NCI-H226 (cell line): ENCODE measurements at places on chromosomes 5 and 9.
A peak's percentile ranks its signal among the peaks of the same experiment; 100 is the strongest.

DNA sequence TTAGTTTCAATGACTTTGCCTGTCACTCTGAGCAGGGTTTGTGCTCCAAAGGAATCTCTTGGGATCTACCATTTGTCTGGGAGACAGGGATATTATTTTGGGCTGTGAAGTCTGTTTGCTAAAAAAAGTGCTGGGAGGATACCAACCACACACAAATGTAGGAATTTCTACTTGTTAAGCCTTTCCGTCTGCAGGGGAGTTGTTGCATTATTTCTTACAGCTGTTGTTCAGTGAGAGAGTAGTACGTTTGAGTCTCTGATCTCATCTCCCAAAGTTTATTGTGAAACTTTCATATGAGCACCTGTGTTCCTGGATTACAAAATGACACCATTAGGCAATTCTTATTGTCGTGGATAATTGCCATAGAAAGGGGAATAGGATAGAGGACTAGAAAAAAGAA, 78.3 kb upstream of the SEMA6A start:
- DNase-seq, result no peak

- no peak for DNase-seq
Observed at GRCh38 chr5:14607104-14607503, 25.5 kb downstream of the OTULINL start.

DNA sequence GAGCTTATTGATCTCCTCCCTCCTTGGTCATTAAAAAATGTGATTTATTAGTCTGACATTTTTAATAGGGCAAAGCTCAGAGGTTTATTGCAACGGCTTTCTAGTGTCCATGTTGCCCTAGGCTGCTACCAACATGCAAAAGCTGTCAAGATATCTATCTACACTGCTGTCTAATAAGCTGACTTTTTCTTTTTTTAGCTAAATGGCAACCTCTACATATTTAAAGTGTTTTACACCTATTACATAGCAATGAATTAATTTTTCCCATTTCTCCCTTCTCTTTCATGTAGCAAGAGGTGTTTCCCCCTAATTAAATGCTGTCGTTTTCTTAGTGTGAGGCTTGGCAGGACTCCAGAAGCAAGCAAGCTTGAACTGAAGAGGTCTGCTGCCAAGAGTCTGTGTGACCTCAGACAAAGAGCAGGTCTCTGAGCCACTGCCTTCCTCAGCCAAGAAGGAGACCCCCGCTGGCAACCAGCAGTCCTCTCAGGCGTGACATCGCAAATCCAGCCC, 79.4 kb downstream of the GAS1 start:
- DNase-seq, result no peak

- no peak for DNase-seq
Observed at GRCh38 chr5:135364421-135365262, 34.4 kb downstream of the MACROH2A1 start.

- DNase-seq, result no peak
Observed at GRCh38 chr9:126363847-126364671, 37.4 kb downstream of the MVB12B start.

GRCh38 chr9:17962747-17963146, 383.9 kb downstream of the SH3GL2 start:
- DNase-seq, result no peak

GRCh38 chr5:66875315-66875714, 279.1 kb downstream of the MAST4 start:
- DNase-seq, result no peak

GRCh38 chr5:73103870-73104299, 16.5 kb upstream of the TMEM171 start:
- DNase-seq, result no peak

- no peak for DNase-seq
Observed at GRCh38 chr5:75365740-75366139, 28.7 kb downstream of the HMGCR start.

DNA sequence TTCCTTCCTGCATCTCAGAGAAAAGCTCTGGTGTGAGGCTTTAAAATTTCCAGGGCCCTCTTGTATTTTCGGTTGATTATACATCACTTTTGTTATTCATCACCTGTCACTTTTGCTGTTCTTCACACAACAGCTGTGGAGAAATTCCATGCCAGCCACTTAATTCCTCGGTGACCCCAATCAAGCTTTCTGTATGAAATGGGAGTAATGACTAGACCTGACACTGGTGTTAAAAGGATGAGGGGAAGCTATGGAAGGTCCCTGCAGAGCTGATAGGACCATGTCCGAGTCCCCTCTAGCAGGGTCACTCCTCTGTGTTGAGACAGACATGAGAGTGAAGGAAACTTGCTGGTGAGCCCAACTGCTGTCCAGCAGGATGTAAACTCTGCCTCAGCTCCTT, 59.7 kb downstream of the GPR21 start:
- DNase-seq, result no peak

- no peak for DNase-seq
Observed at GRCh38 chr5:60020457-60020856, 126.9 kb upstream of the PDE4D start.

GRCh38 chr9:92706218-92706940, 36.4 kb upstream of the IPPK start:
- no peak for DNase-seq

- no peak for DNase-seq
Observed at GRCh38 chr5:8634219-8634618, 765.3 kb downstream of the MTRR start.

DNA sequence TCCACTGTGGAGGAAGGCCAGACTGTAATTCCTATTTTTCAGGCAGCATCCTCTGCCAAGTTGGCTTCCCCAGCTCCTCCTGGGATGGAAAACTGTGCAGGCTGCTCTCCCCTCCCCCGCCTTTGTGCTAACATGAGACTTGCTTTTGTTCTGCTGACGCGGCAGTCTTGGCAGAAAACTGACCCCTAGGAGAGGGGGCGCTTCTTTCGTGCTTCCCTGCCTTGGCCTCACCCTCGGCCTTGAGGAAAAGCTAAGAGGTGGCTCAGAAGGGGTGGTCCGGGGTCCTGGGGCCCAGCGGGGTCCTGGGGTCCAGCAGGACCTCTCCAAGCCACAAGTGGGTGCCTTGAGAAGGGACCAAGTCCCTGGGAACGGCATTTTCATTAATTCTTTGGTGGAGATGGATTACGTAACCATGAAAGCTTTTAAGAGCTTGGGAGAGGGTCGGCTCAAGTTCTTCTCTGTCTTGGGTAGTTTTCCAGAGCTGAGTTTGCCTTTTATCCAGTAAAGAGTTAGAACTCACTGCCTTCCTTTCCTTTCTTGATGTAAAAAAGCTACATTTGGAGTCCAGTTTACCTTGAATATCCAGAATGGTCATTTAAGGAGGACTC, 51.0 kb downstream of the SH3PXD2B start:
- DNase-seq, result no peak

DNA sequence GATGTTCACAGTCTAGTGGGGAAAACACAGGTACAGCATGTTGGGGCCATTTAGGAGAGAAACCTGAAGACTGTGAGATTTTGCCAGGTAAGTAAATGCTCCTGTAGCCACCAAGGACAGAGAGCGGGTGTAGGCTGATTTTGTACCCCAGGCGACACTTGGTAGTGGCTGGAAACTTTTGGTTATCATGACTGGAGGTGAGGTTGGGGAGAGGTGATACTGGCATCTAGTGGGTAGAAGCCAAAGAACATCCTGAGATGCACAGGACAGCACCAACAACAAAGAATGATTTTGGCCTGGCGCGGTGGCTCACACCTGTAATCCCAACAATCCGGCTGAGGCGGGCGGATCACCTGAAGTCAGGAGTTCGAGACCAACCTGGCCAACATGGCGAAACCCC, 38.8 kb upstream of the PWWP2A start:
- DNase-seq, result no peak

DNA sequence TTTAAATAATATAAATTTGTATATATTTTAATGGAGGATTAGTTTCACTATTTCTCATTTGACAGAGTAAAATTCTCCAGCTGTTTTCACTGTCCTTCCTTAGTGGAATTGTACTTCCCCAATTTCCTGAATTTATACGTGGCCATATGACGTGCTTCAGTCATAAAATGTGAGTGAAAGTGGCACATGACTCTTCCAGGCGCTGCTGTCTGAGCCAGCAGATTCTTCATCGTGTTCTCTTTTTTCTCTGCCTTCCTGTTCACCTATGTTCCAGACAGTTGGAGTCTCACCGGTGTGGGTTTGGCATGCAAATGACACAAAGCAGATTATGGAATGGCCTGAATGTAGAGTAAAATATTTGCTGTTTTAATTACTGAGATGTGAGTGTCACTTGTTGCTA, 684.1 kb downstream of the SEMA5A start:
- DNase-seq, result no peak

GRCh38 chr9:13862654-13863053, 451.3 kb downstream of the NFIB start:
- no peak for DNase-seq

GRCh38 chr9:108441726-108442125, 414.1 kb downstream of the ACTL7B start:
- no peak for DNase-seq

DNA sequence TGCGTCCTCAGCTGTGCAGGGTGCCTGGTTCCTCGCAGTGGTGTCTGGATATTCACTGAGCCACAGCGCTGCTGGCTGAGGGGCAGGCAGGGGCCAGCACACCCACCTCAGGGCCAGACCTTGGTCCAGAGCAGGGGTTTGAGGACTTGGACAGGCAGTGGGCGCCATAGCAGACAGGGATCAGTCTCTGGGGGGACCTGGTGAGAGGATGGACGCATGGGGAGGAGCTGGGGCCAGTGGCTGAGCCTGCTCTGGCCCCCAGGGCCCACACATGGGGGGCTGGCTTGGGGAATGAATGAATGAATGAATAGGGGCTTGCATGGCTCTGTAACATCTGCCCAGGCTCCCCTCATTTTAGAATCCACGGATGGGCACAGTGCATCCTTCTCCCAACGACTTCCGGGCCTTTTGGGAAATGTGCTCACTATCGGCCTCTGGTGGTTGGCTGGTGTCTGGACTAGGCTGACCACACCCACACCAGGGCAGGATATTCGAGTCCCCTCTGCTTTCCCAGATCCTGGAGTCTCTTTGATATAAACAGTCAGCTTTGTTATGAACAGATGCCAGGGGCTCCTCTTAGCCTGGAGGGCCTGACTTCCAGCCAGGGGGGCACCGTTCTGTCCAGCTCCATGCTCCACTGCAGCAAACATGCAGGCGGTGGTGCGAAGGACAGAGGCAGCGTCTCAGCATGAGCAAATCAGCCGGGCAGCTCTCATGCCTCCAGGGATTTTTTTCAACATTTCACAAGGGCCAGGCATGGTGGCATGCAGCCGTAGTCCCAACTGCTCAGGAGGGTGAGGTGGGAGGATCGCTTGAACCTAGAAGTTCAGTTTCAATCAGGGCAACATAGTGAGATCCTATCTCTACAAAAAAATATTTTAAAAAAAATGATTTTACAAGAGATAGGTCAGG, 62.6 kb downstream of the NEK6 start:
- peak; percentile 62 for DNase-seq

GRCh38 chr9:37390759-37391158, 31.7 kb upstream of the GRHPR start:
- DNase-seq, result no peak

GRCh38 chr5:167759057-167759821, 532.2 kb upstream of the WWC1 start:
- DNase-seq, result peak; percentile 100

- no peak for DNase-seq
Observed at GRCh38 chr5:80704221-80704620, 49.4 kb upstream of the DHFR start.

GRCh38 chr5:154309805-154310204, 119.3 kb downstream of the GALNT10 start:
- DNase-seq, result peak; percentile 82

DNA sequence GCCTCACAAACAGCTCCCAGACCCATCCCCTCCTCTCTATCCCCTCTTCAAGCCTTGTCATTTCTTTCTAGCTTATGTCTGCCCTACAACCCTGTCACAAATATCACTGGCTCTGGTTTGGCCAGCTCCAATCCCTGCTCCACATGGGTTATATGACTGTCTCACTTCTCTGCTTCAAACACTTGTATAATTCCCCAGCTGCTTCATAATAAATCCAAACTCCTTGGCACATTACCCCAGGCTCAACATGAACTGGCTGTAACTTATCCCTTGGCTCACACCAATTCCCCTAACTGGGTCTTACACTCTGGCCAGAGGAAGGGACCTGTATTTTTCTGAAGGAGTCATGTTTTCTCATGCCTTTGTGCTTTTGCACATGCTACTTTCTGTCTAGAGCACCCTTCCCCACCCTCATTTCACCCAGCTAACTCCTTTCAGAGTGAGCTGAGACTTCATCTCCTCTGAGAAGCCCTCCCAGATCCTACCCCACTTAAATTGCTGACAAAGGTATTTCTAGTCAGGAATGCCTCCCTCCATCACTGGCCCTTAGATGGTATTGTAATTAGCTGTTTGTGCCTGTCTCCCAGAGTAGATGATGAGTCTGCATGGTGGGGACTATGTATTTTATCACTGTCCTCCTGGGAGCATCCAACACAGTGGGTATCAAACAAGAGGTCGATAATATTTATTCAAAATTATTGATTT, 5.3 kb downstream of the PRXL2C start:
- DNase-seq, result no peak

DNA sequence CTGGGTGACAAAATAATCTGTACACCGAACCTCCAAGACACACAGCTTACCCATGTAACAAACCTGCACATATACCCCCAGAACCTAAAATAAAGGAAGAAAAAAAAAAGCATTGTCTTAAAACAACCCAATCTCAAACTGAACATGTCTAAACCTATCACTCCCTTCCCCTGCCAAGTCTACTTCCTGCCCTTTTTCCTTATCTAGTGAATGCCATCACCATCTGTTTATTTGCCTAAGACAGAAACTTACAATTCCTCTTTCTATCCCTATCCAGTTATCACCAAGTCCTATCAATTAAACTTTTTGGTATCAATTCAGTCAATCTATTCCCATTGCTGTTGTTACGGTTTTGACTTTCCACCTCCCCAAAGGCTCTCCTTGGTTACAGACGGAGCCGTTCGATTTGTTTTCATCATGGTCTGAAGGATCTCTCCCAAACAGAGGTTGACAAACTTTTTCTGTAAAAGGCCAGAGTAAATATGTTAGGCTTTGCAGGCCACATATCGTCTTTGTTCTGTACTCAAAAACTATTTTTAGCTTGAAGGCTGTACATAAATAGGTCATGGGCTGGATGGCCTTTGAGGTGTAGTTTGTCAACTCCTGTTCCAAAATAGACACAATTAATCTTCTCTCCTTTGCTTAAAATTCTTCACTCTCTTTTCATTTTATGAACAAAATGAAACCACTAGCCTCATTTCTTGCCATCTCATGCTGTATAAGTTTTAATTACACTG, 12.1 kb downstream of the NOL8 start:
- peak; percentile 3 for DNase-seq

- DNase-seq, result no peak
Observed at GRCh38 chr9:135850737-135851136, 56.6 kb downstream of the CAMSAP1 start.

GRCh38 chr5:40124367-40124766, 555.3 kb upstream of the PTGER4 start:
- no peak for DNase-seq

GRCh38 chr9:114089206-114089840, 9.8 kb downstream of the KIF12 start:
- DNase-seq, result no peak

GRCh38 chr9:133463234-133463863, 3.6 kb downstream of the CACFD1 start:
- no peak for DNase-seq
